ENCODE measurements at places on chromosomes 12 and 14.

- DNase-seq, result no peak
Observed at GRCh38 chr12:130053651-130054069, 108.6 kb upstream of the FZD10 start.

DNA sequence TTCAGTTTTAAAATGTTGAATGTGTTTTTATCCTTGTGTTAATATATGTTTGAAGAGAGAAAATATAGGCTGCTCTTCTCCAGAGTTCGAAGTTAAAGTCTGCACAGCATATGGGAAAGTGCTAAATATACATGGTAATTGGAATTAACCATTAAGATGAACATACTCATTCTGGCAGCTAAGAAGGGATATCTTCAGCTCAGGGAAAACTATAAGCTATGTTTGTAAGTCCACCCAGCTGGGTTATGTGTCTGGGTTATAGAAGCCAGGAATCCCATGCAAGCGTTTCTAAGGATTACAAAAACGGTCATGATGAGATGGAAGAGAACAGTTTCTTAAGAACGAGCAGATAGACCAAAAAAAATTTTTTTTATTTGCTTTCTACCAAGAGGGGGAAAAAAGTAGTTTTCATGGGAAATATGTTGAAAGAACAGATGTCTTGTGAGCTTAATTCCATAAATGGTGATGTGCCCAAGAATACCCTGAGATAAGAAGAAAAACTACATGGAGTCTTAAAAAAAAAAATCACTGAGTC lies 198.9 kb downstream of the FBXL14 start:
- DNase-seq, result no peak

- no peak for DNase-seq
Observed at GRCh38 chr12:74685385-74685784, 147.8 kb downstream of the ATXN7L3B start.

DNA sequence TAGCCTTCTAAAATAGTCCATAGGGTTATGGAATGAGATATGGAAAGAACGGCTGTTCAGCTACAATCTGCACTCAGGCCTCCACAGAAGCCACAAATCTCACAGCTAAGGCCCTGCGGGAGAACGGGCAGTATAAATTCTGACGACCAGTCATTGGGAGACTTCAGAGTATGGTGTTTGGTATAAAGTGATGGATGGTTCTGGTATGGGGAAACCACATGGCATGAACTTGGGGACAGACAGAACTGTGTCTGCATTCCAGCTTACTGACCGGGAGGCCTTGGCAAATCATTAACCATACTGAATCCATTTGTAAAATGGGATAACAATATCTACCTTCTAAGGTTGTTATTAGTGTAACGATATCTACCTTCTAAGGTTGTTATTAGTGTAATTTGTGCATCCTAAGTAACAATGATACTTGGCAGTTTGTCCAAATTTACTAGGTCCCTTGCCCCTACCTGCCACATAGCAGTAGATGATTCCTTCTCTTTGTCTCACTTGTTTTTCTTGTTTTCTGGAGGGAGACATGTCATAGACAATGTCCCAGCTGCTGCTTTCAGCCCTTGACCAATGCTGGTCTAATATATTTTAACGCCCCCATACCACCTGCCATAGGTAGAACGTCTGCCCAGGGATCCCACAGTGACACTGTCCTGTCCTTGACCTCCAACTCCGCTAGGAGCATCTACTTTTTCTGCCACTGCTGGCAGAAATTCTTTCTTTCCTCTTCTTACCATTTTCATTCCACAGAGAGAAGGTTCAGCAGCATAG lies 6.8 kb downstream of the CDKL1 start:
- no peak for DNase-seq

GRCh38 chr14:60618241-60618640 lies 31.0 kb downstream of the SIX1 start:
- DNase-seq, result no peak

- DNase-seq, result no peak
Observed at GRCh38 chr12:114404083-114404925, 1.6 kb downstream of the TBX5 start.

DNA sequence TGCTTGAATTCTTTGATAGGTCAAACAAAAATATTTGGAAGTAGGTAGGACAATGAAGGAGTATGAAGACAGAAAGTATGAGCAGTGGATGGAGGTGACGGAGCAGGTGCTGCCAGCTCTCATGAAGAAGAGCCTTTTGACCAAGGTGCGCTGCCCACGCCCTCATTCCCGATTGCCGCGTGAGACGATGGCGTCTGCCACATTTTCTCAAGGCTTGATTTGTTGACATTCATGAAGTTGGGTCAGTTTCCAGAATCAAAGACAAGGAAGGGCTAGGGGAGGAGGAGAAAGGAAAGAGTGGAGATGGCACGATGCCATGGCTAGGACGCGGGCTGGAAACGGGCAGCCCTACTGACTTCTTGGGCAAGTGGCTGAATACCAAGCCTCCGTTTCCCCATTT lies 37.1 kb downstream of the DNAH10 start:
- no peak for DNase-seq

DNA sequence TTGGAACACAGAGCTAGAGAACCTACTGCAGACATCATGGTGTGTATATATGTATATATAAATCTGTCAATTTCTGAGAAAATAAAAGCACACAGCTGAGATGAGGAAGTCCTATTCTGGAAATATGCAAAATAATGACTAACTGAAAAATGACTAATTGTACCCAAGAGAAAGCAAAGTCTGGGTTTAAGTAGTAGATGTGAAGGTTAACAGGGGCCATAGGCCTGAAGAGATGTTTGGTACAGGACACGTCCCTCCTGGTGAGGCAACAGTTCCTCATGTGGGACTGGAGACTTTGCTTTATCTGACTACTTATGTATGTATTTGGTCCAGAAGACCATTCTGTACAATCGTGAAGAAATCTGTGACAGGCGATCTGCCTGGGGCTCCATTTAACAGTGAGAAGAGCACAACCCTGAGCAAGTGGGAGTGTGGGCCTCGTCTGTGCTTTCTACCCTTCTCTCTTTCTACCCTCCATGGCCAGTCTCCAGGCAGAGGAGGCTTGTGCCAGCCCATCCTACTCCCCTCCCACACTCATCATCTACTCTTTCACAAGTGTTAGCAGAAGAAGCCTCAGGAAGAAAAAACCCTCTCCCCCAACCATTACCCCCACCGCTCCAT lies 67.5 kb downstream of the SLC41A2 start:
- DNase-seq, result no peak

GRCh38 chr12:106903241-106903945 lies 52.3 kb upstream of the TMEM263 start:
- DNase-seq, result peak; percentile 6

GRCh38 chr12:26009593-26009992 lies 51.1 kb downstream of the RASSF8 start:
- DNase-seq, result no peak

GRCh38 chr12:123022846-123023245 lies 42.4 kb downstream of the ARL6IP4 start:
- no peak for DNase-seq

DNA sequence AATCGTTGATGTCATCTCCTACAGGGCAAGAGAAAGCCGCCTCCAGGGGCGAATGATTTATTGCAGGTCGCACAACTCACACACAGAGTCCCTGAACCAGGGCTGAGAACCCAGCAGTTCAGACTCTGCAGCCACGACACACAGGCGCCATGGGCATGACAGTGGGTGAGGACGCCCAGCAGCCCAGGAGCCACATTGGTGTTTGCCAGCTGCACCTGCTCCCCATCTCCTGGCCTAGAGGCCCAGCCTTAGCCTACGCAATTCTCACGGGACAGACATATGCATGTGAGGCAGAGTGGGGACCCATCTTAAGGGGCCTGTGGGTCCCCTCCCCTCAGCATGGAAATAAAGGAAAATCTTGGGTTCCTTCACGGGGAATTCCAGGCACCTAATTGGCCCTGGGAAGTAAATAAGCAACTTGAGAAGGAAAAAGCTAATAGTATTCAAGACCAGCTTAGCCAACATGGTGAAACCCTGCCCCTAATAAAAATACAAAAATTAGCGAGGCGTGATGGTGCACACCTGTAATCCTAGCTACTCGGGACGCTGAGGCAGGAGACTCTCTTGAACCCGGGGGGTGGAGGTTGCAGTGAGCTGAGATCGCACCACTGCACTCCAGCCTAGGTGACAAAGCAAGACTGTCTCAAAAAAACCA lies 69.3 kb downstream of the RIMBP2 start:
- no peak for DNase-seq

DNA sequence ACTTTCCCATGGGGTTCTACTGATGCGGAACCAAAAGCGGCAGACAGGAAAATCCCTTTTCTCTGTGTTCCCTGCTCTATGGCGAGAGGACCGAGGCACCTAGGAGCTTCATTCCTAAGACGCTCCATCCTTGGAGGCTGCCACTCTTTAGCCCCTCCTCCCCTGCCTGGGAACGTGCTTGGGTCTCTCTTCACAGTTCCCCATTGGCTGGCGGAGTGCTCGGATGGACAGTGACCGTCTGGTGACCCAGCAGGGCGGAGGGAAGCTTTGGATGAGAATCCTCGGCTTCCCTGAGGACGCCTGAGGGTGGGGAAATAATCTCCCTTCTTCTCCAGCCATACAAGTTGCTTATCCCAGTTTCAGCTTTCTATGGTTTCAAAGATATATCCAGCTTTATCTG lies 37.3 kb downstream of the KCNA5 start:
- DNase-seq, result no peak

GRCh38 chr12:14689144-14689543 lies 7.3 kb downstream of the GUCY2C start:
- no peak for DNase-seq

DNA sequence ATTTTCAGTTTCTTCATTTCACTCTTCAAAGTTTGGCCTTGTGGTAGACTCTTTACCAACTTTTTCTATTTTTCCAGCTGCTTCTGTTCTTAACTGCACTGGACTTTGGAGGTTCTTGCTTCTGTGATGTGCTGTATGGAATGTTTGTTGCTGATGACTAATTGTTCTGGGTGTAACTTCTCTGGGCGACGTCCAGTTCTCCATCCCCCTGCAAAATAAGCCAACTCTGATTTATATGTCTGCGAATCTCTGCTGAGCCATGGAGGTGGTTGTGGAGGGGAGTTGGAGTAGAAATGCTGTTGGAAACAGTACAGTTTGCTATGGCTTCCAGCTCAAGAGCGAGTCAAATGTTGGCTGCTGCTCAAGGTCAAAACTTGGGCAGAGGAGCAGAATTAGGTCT lies 113.9 kb upstream of the DYRK2 start:
- DNase-seq, result no peak

DNA sequence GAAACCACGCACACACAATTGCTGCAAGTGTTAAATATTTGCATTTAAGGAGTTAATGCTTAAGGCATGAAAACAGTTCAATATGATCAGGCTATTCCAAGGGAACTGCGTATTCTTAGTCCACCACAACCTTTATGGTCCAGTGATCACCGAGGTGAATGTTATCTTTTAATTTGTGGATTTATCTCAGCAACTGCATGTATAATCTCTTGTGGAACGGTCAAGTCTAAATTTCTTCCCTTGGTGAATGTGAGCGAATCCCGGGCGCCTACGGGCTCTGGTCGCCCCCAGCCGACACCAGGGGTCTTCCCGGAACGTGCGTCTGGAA lies 999 bp upstream of the AK7 start:
- DNase-seq, result no peak

GRCh38 chr12:130642856-130643255 lies 73.2 kb downstream of the RIMBP2 start:
- no peak for DNase-seq

DNA sequence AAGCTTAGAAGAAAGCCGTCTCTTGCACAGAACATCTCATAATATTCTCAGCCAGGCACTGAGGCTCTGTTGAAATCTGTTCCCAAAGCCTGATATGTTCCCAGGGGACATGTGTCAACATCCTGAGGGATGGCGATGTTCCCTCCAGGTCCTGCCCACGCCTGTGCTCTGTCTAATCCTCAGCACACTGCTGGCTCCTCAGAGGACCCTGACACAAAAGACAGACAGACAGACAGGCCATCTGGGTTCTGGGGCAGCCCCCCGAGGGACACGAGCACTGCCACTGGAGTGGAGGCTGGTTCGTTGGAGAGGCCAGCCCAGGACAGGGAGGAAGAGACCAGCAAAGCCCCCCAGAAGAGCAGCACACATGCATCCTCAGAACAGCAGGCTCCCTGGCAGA lies 27.8 kb downstream of the CHGA start:
- DNase-seq, result no peak

DNA sequence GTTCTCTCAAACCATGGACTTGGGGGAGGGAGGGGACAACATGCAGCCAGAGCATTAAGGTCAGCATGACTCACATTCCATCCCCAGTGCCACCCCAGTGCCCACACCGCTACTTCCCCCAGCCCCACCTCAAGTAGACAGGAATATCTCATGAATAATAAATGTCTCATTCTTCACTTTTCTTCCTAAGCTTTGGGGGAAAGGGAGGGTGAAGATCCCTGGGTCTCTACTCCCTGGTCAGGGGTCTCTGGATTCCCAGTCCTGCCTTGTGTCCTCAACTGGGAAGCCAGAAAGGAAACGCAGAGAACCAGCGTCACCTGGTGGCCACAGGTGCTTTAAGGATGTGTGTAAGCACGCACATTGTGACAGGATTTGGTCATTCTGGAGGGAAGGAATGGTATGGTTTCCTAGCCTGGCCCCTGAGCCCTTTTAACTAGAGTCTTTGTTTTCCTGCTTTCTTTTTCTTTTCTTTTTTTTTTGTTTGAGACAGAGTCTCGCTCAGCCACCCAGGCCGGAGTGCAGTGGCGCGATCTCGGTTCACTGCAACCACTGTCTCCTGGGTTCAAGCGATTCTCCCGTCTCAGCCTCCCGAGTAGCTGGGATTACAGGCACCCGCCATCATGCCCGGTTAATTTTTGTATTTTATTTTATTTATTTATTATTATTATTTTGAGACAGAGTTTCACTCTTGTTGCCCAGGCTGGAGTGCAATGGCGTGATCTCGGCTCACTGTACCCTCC lies 3.4 kb downstream of the GPR84 start:
- DNase-seq, result peak; percentile 9

- no peak for DNase-seq
Observed at GRCh38 chr14:99077076-99077843, 194.7 kb downstream of the BCL11B start.

DNA sequence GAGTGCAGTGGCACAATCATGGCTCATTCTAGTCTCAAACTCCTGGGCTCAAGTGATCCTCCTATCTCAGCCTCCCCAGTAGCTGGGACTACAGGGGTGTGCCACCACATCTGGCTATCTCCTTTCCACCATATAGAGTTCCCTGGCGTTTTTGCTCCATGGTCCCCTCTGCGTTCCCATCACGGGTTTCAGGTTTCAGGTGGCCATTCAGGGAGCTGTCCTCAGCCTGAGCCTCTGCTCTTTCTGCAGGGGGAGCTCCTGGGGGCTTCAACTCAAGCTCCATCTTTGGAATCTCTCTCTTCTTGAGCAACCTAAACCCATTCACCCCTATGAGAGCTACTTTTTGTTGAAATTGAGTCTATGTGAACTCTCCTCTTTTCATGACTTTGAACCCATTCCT lies 11.6 kb downstream of the SMIM41 start:
- no peak for DNase-seq

DNA sequence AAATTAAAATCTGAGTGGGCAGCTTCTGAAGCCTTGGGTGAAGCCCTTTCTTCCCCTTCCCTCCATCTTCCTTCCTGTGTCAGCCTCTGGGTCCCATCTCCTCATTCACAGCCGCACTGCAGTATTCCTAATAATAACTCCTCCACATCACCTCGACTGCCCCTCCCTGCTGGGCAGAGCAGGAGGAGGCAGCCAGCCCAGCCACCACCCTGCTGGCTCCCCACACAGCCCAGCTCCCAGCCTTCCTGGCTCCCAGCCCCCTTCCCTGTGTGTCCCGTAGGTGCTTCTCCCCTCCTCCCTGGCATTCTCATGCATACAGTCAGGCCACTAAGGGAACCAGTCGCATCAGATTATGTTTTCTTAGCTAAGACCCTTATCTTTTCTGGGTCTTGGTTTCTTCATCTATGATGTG lies 3.7 kb downstream of the IFFO1 start:
- no peak for DNase-seq

- DNase-seq, result no peak
Observed at GRCh38 chr12:103182299-103182698, 224.8 kb downstream of the ASCL1 start.
